ENCODE measurements at places on chromosomes 7 and 10.

DNA sequence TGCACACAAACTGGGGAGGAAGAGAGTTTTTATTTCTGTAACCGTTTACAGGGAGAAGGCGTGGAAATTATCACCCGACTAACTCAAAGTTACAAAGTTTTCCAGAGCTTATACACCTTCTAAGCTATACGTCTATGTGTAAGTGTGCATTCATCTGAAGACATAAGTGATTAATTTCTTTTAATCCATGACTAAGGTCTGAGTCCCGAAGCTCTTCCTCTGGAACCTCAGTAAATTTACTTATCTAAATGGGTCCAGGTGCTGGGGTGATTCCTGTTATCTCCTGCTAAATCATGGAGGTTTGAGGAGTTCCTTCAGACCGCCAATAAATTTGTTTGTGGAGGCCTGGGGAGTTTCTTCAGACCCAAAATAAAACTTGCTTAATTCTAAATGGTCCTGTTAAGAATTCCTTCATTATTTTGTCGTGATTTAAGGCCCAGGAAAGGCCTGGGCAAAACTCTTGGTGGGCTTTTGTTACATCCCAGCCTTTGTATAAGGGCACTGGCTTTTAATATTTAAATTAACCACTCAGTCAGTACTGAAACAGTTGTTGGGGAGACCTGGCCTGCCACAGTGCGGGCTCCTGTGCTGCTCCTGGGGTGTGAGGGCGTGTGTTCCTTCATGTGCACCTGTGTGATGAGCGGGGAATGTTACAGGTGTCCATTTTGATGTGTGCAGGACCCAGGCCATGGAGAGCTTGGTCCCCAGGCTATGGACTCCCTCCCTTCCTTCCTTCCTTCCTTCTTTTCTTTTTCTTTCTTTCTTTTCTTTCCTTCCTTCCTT lies 5.8 kb upstream of the METTL27 start:
- no peak for DNase-seq

DNA sequence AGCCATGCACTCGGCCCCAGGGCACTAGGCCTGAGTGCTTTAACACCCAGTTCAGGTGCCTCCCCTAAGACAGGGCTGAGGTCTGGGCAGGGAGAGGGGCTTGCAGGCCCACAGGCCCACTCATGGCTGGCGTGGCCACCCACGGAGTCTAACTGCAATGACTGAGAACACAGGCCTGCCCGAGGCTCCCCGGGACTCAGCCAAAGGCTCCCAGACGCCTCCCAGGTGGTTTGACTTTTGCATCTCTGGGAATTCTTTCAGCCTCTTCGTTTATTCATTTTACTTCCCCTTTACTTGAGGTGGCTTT lies 37.3 kb downstream of the PTPRN2 start:
- no peak for DNase-seq

DNA sequence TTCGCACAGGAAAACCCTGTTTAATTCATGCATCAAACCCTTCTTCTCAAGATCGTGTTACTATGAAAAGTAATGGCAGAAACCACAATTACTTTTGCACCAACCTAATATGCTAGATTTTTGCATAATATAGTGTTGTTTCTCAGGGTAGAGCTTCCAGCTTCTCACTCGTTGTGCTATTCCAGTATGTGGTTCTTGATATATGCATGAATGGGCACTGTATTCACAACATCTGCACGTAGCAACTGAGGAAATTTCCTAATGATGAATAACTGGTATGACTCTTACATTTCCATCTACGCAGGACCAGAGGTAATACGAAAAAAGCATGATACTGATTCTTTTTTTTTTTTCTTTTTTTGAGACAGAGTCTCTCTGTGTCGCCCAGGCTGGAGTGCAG lies 326.6 kb upstream of the GALNT17 start:
- DNase-seq = no peak

- DNase-seq = no peak
Measured at GRCh38 chr7:17472939-17473338, 174.5 kb downstream of the AHR start.

DNA sequence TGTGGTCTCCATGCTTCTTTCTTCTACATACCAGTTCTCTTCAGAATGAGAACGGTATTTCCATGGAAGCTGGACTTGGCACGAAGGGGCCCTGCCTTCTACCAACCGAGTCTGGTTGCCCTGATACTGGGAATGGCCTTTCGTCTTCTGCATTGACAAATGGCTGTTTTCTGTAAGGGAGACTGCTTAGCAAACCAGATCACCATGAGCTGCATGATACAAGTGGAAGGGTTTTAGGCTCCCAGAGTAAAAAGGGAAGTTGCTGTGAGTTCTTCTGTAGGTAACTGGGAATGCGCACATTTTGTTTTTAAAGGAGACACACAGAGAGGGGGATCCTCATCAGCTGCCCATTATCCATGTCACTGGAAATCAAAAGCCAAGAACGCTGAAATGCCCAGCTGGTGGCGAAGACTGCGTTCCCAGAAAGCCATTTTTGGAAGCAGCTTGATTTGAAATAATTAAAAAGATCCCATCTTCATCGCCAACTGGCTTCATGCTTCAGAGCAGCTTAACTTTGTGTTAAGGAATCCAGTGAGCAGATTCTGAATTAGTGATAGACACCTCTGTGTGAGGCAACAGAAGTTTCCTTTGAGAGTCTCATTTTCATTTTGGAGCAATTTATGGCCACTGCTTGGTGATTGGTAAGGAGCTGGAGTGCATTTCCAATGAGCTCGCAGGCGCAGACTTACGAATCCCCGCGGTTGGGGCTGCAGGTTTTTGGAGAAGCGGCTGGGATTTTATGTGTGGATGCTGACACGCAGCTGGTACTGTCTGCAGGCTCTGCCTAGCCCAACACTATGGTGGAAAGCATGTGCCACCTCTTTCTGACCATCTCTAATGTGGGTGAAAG lies 672.7 kb upstream of the FOXK1 start:
- DNase-seq = peak; percentile 17

DNA sequence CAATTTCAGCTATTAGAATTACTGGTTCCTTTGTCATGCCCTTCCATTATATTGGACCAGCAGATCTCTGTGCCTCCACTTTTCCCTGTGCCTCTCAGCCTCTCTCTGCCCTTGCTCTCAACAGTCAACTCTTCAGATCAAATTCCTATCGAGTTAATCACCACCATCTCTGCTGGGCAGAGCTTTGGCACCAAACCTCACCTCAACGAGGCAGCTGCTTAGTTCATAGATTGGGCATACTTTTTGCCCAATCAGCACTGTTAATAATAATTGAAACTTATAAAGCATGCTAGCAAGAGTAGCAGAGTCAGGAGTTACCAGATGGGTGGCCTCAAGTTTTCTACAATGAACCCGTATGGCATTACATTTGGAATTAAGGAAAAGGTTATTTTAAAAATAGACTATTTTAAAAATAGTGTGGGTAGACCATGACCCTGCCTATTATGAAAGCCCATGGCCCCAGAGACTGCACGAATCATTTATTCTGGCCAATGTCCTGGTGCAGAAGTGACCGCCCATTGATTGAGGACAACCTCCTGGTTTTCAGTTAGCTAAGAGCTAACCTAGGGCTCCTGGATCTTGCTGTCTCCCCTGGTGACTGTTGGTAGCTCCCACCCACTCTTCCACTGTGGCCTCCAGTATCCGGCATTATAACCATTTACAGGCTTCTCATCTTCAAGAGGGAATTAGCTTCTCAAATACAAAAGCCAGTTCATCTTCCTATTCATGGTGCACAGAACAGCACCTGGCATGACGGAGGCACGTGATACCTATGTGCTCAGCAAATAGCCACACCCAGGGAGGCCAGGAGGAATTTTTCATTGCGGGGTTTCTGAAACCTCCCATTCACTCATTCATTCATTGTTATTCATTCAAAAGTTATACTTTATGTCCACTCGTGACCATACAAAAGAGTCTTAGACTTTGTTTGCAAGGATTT lies 265.4 kb downstream of the INHBA start:
- no peak for DNase-seq

GRCh38 chr7:35729061-35729783 lies 34.3 kb upstream of the HERPUD2 start:
- DNase-seq = no peak

GRCh38 chr7:137443616-137444015 lies 100.1 kb upstream of the PTN start:
- DNase-seq = no peak

- peak; percentile 62 for DNase-seq
Measured at GRCh38 chr10:132518572-132519381, 18.8 kb upstream of the INPP5A start.

DNA sequence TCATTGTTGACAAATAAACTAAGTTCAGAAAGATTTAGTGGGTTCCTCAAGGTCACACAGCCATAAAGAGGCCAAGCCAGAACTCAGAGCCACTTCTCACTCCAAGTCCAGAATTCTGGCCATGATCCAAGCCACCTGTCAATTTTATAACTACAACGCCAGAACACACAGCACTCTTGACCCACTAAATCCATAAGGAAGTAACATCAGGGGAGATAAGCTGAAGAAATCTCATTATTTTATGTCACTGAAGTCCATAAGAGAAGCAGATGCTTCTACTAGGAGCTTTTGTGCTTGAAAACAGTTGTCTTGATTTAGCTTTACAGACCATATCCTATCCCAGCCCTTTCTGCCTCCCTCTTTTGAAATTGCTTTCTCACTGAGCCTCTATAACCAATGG lies 15.9 kb downstream of the ADAM12 start:
- no peak for DNase-seq

DNA sequence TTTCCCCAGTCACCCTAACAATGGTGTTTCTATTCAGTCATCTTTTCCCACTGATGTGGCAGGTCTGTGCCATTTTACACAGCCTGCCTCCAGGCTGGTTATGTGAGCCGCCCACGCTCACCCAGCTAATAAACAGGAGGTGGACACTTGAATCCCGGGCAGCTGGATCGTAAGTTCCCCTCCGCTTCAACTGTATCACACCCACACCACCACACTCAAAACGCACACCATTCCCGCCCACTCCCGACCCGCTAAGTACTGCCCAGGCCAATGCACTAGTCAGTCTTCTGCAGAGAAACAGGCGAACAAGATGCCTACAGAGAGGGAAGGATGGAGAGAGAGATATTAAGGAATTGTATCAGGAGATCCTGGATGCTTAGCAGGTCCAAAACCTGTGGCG lies 38.9 kb upstream of the PFKP start:
- DNase-seq = no peak

DNA sequence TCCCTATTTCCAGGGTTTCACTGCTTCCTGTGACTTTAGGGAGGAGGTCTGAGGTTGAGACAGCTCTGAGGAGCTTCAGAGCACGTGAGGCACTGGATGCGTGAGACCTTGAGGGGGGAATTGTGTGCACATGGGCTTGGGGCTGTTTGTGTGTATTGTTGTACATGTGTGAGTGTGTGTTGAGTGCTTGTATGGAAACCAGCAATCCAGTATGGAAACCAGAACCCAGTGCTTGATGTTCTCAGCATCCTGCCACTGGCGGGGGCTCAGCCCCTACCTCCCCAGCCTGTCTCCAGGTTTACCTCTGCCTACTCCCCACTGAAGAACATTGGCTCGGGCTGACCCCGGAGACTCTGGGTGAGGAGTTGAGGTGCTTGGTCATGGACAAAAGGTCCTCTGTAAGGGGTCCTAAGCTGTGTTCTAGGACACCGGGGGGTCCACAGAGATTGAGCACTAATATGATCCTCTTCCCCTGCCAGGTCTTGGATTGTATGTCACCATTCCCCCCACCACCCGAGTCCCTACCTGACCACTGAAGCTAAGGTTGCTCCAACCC lies 20.8 kb downstream of the SFTPD start:
- no peak for DNase-seq

- no peak for DNase-seq
Measured at GRCh38 chr10:31921031-31921430, 7.6 kb downstream of the ARHGAP12 start.

GRCh38 chr7:156832195-156832877 lies 60.6 kb downstream of the LMBR1 start:
- no peak for DNase-seq

- no peak for DNase-seq
Measured at GRCh38 chr10:112738606-112739591, 211.1 kb upstream of the TCF7L2 start.

DNA sequence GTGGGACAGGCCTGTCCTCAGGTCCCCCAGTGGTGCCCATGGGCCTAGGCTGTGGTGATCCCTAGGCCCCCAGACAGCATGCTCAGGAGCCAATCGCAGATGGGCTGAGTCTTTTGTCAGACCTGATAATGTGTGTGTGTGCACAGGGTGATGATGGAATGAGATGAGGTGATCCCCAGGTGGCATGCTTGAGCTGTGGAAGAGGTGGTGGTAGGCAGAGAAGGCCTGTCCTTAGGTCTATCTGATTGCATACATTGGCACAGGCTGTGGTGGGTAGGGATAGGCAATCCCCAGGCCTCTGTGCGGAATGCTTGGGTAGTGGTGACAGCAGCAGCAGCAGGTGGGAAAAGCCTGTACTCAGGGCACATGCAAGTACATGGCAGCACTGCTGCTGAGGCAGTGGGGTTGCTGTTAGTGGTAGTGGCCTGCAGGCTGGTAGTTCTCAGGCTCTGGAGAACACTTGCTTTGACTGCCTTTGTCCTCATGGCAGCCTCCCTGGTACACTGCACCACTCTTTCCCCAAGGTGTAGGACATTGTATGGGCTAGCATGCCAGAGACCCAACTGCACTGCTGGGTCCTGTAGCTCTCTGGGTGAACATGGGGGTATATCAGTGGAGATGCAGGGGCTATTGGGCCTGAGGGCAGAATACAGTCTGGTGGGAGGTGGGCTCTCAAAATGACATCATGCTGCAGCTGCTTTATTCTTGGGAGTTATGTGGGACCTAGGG lies 260.9 kb upstream of the PLPP4 start:
- DNase-seq = no peak

DNA sequence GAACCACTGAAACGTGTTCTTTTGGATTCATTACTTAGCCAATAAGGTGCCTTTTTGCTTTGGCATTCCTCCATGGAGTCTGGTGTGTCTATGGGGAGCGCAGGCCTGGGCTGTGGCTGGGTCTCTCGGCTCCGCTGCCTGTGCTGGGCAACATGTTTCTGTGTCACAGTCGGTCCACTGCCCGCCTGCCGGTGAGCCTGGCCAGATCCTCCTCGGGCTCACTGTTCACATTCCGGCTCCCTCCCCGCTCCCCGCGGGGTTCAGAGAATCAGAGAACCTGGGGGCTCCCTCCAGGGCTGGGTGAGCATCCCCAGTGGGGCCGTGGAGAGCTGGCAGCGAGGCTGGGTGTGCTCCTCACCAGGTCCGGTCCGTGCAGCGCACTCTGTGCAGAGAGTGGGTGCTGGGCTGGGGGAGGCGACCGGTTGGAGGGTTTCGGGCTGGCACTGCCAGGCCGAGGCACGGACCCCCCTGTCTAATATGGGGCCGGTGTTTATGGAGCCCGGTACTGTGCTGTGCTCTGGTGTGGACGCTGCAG lies 70.4 kb downstream of the INPP5A start:
- peak; percentile 16 for DNase-seq

GRCh38 chr10:35561715-35562114 lies 43.4 kb upstream of the GJD4 start:
- DNase-seq = no peak

DNA sequence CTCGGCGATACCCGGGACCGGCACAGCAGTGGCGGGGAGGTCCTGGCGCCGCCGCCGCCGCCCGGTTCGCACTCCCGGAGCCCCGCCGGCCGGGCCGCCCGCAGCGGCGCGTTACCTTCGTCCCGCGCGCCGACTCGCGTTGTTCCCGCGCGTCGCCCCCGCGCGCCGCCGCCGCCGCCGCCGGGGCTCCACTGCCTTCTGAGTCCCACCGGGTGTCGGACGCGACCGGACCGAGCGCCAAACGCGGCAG lies at the start of gene EZH2:
Gene EZH2 (minus strand): TSS at position 243 of the 250 bp plus-strand sequence. CDS start 36,993 bp downstream, outside the sequence.
- DNase-seq = no peak
